A673 (cell line): ENCODE measurements at places on chromosomes 5 and 9. TPM values are rescaled to one million over a fixed set of nuclear protein-coding genes. Genes with fewer than 3 reads are reported as not detected.

- H3K36me3 ChIP-seq, result no peaks in the 10 kb centered on the region
- H3K27ac ChIP-seq, result no peak overlapping the region
- H3K4me1 ChIP-seq, result no peaks in the 10 kb centered on the region
- no peak overlapping the region for H3K4me3 ChIP-seq
These were observed 23.9 kb downstream of the DCANP1 start for GRCh38 chr5:135423146-135423845.

- peaks cover 7% of the 10 kb centered on the region for H3K27me3 ChIP-seq
- H3K4me3 ChIP-seq, result no peak overlapping the region
- DNase-seq, result no peak
- H3K4me1 ChIP-seq, result no peaks in the 10 kb centered on the region
- no peak overlapping the region for H3K27ac ChIP-seq
These were observed 8.1 kb downstream of the ADAMTS13 start for GRCh38 chr9:133430244-133430643.

DNA sequence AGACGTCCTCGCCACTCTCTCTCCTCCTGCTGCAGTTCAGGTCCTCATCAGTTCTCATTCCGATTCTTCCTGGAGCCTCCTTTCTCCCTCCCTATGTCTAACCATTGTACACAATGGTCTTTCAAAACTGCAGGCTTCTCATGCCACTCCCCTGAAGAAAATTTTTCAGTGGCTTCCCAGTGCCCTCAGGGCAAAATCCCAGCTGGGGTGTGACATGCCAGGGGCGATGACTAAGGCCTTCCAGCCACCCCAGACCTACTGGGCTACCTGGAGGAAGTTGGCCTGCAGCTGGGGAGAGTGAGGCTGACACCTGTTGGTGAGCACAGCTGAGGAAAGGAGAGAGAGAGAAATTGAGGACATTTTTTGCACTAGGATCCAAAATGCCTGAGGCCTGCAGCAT is 65.2 kb downstream of the SREK1 start:
- H3K4me3 ChIP-seq, result no peak overlapping the region
- no peaks in the 10 kb centered on the region for H3K27me3 ChIP-seq
- H3K4me1 ChIP-seq, result no peaks in the 10 kb centered on the region
- DNase-seq, result no peak

- H3K4me1 ChIP-seq, result peaks cover 10% of the 10 kb centered on the region
- no peak overlapping the region for H3K4me3 ChIP-seq
- peaks cover 97% of the 10 kb centered on the region for H3K27me3 ChIP-seq
- H3K36me3 ChIP-seq, result no peaks in the 10 kb centered on the region
- DNase-seq, result no peak
These were observed 1.4 kb upstream of the IRX4 start for GRCh38 chr5:1883925-1884677.

- peaks cover 12% of the 10 kb centered on the region for H3K4me1 ChIP-seq
- peak; percentile 59 for DNase-seq
- no peaks in the 10 kb centered on the region for H3K36me3 ChIP-seq
- H3K27me3 ChIP-seq, result no peaks in the 10 kb centered on the region
These were observed 43.1 kb downstream of the RALGPS1 start for GRCh38 chr9:126957687-126958053.

- H3K4me3 ChIP-seq, result no peak overlapping the region
- no peaks in the 10 kb centered on the region for H3K36me3 ChIP-seq
- no peak overlapping the region for H3K27ac ChIP-seq
- H3K27me3 ChIP-seq, result no peaks in the 10 kb centered on the region
- DNase-seq, result peak; percentile 19
- no peaks in the 10 kb centered on the region for H3K4me1 ChIP-seq
These were observed 774.3 kb downstream of the KCTD16 start for GRCh38 chr5:144944936-144945335.

- no peak overlapping the region for H3K27ac ChIP-seq
- no peak overlapping the region for H3K4me3 ChIP-seq
- DNase-seq, result no peak
- no peaks in the 10 kb centered on the region for H3K4me1 ChIP-seq
These were observed 482.7 kb upstream of the CD180 start for GRCh38 chr5:67679184-67679841.

GRCh38 chr9:68950689-68951088 is 63.2 kb downstream of the PRKACG start:
- DNase-seq, result no peak
- H3K36me3 ChIP-seq, result no peaks in the 10 kb centered on the region
- H3K4me1 ChIP-seq, result no peaks in the 10 kb centered on the region
- H3K27ac ChIP-seq, result no peak overlapping the region
- peaks cover 61% of the 10 kb centered on the region for H3K27me3 ChIP-seq

PCDHB16 gene
- 11.3 and 12.8 TPM in 2 replicates for total RNA-seq

DNA sequence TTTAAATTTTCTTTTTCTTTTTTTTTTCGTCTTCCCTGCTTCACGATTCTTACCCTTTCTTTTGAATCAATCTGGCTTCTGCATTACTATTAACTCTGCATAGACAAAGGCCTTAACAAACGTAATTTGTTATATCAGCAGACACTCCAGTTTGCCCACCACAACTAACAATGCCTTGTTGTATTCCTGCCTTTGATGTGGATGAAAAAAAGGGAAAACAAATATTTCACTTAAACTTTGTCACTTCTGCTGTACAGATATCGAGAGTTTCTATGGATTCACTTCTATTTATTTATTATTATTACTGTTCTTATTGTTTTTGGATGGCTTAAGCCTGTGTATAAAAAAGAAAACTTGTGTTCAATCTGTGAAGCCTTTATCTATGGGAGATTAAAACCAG is 352.2 kb downstream of the NTRK2 start:
- H3K27ac ChIP-seq, result no peak overlapping the region
- H3K4me3 ChIP-seq, result no peak overlapping the region
- DNase-seq, result no peak

P4HA2 gene
- 2.8 and 3.3 TPM in 2 replicates for total RNA-seq

CNTNAP3B gene
- total RNA-seq, result 0.34 and 0.68 TPM in 2 replicates

ZMYND19 gene
- 68.0 and 75.3 TPM in 2 replicates for total RNA-seq

- H3K4me1 ChIP-seq, result no peaks in the 10 kb centered on the region
- H3K4me3 ChIP-seq, result no peak overlapping the region
- no peak for DNase-seq
- H3K27ac ChIP-seq, result no peak overlapping the region
- H3K36me3 ChIP-seq, result no peaks in the 10 kb centered on the region
These were observed 12.7 kb downstream of the CKMT2 start for GRCh38 chr5:81245871-81246235.

DNA sequence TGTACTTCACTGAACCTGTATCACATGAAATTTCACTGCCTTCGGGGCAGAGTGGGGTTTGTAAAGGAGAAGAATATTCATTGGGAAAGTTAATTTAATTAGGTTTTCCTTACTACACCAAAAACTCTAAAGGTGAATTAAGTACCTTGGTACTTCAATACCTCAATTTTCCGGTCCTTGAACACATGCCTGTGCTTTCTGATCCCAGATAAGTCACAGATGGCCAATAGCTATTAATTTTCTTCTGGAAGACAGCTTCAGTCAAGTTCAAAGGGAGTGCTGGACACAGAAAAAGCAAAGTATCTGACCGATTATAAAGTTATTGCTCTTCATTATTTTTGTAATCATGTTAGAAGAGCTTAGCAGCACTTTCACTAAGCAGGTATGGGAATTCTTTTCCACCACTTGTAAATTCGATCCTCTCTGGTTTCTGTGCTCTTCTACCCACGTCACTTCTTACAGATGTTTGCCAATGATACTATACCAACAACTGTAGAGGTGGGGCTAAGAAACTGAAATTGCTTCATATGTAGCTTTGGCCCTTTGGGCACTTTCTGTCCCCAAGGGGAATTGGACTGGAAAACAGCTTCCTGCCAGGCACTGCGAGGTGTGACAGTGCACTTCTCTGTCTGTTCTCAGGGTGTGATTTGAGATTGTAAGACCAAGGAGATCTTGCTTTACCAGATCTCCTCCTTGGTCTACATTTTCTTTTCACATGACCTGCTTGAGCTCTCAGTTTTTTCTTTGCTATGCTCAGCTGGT is 164.0 kb downstream of the CCDC192 start:
- no peak overlapping the region for H3K27ac ChIP-seq
- H3K4me1 ChIP-seq, result no peaks in the 10 kb centered on the region
- DNase-seq, result no peak
- H3K4me3 ChIP-seq, result no peak overlapping the region

DNA sequence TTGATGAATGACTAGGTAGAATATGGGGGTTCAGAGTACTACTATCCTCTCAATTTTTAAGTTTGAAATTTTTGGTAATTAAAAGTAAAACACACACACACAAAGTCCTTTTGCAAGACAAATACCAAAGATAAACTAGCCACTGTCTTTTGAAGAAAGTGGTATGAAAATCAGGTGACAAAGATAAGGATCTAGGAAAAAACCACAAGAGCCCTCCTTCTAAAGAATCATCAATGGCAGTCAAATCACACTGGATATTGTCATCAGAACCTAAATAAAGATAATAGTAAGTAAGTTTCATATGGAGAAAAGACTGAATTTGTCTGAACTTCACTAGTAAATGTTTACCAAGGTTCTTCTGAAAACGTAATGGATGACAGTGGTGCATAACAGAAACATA is 30.5 kb upstream of the HK3 start:
- H3K27ac ChIP-seq, result no peak overlapping the region
- no peak overlapping the region for H3K4me3 ChIP-seq
- no peaks in the 10 kb centered on the region for H3K4me1 ChIP-seq
- H3K27me3 ChIP-seq, result no peaks in the 10 kb centered on the region

GRCh38 chr5:33833237-33833575 is 58.6 kb downstream of the ADAMTS12 start:
- no peak overlapping the region for H3K27ac ChIP-seq
- DNase-seq, result no peak
- H3K36me3 ChIP-seq, result no peaks in the 10 kb centered on the region
- H3K4me1 ChIP-seq, result no peaks in the 10 kb centered on the region
- H3K4me3 ChIP-seq, result no peak overlapping the region
- no peaks in the 10 kb centered on the region for H3K27me3 ChIP-seq

DNA sequence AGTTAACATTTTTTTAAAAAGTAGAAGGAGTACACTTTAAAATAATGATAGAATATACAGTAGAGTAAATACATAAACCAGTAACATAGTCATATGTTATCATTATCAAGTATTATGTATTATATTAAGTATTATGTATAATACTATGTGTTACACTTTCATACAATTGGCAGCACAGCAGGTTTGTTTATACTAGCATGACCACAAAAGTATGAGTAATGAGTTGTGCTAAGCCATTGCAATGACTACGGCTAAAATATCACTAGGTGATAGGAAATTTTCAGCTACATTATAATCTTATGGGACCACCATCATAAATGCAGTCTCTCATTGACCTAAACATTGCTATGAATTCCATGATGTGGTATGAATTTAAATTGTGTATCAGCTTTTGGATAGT is 506.0 kb downstream of the HTR1A start:
- H3K27me3 ChIP-seq, result no peaks in the 10 kb centered on the region
- H3K4me1 ChIP-seq, result no peaks in the 10 kb centered on the region
- no peak overlapping the region for H3K4me3 ChIP-seq
